Putamen (tissue), 1 donor: ENCODE measurements at places on chromosomes 4 and X.
A peak's percentile ranks its signal among the peaks of the same experiment; 100 is the strongest.

DNA sequence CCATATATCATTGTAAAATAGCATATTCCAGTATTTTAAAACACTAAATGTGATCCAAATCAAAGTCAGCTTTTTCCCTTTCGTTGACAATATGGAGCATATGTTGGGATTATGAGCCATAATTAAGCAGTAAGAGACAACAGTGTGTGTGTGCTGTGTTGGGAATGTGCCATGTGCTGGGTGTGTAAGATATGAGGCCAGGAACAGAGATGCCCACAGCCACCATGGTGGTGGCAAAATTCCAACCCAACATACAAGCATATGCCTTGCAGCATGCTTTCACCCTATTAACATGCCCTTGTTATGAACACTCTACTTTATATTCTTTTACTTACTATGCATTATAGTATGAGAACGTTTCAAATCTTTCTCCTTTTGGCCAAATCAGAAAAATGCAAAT lies 1560.4 kb upstream of the TENM3 start:
- DNase-seq: no peak

- peak; percentile 2 for DNase-seq
Observed at GRCh38 chr4:156889616-156890594, 81.7 kb downstream of the PDGFC start.

GRCh38 chr4:3239998-3240920 lies 8.7 kb upstream of the MSANTD1 start:
- no peak for DNase-seq

GRCh38 chrX:72100824-72101351 lies 30.8 kb downstream of the RTL5 start:
- no peak for DNase-seq

- no peak for DNase-seq
Observed at GRCh38 chr4:1045193-1045594, 33.8 kb downstream of the FGFRL1 start.

DNA sequence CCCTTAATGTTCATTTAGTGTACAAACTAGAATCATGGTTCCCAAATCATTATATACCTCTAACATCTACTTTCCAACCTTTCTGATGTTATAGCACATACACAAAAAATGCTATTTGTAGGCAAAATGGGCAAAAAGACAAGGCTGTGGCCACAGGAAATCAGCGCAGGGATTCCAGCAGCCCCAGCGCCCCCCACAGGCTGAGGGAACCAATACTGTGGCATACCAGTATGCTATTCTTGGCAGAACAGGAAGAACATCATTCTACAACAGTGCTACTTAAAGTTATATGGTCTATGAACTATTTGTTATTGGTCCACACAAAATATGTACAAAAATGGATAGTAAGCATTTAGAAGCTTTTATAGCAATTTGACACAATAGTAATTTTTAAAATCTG lies 25.3 kb downstream of the STEEP1 start:
- DNase-seq: no peak

GRCh38 chr4:101230801-101231426 lies 116.4 kb downstream of the PPP3CA start:
- no peak for DNase-seq

DNA sequence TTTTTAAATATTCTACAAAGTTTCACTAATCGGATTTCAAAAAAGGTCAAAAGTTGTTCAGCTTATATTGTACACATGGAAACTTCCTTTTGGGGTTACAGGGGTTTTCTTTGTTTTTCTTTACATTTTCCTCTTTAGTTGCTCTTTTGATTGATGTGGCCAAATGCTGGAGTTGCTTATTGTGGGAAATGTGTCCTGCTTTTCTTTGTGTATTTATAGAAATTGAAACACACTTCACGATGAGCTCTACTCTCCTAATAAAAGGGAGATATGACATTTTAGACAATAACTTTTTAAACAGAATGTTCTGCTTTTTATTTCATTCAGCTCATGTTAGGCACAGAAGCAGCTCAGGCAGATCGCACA lies 50.7 kb upstream of the SPRY1 start:
- no peak for DNase-seq

GRCh38 chr4:534101-534575 lies 35.1 kb downstream of the PIGG start:
- no peak for DNase-seq

- DNase-seq: no peak
Observed at GRCh38 chr4:57544811-57545654, 434.8 kb upstream of the IGFBP7 start.

- DNase-seq: no peak
Observed at GRCh38 chr4:110633358-110634341, 10.8 kb upstream of the PITX2 start.
